ENCODE measurements at places on chromosomes 12 and 14.

GRCh38 chr12:31970199-31970598 lies 11.0 kb downstream of the RESF1 start:
- DNase-seq = no peak

- no peak for DNase-seq
These were observed 87.8 kb upstream of the NCOR2 start for GRCh38 chr12:124655048-124655697.

- DNase-seq = no peak
These were observed 235.2 kb downstream of the BCL11B start for GRCh38 chr14:99036611-99037293.

DNA sequence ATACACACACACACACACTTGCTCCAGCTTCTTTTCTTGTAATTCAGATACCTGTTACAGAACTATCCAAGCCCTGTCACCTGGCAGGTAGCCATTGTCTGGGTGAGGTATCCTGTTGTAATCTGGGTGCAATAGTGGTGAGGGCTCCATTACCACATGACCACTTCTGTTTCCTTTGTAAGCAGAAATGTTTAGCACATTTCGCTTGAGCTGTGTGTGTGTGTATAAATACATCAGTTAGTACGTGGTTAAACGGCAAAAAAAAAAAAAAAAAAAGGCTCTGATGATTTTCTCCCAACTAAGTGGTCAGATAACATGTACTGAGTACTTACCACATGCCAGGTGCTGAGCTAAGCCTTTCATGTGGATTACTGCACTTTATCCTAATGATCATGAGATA lies 129.3 kb upstream of the SSTR1 start:
- no peak for DNase-seq

GRCh38 chr12:91978143-91978542 lies 167.5 kb downstream of the BTG1 start:
- no peak for DNase-seq

- no peak for DNase-seq
These were observed 168.6 kb downstream of the KITLG start for GRCh38 chr12:88411689-88412088.

- DNase-seq = no peak
These were observed 371.2 kb downstream of the BTG1 start for GRCh38 chr12:91774434-91774921.

GRCh38 chr14:53285064-53285463 lies 131.9 kb upstream of the DDHD1 start:
- no peak for DNase-seq

DNA sequence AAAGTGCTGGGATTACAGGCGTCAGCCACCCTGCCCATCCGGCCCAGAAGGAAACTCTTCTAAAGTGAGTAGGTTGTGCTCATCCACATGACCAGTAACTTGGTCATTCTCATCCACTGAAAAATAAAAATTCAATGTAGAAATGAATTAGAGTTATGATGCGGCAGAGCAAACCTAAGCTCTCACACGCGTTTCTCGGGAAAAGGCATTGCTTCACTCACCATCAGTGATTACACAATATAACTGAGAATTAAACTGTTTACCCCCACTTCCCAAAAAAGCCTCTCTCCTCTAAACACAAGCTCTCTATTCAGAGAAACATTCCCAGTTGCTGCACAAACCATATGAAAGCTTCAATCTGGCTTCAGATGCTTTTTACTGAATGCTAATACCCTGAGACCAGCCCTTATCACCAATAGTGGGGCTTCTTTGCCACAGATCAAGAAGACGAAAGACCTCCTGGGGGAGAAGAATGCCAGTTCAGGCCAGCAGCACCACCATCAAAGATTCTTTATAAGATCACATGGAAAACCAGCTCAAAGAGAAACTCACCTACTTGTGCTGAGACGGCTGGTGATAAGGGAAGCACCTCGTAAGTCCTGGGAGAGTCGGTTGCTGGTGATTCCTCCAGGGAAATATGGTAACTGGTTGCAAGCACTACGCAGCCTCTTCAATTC lies 121.5 kb upstream of the SFSWAP start:
- DNase-seq = no peak

- peak; percentile 60 for DNase-seq
These were observed 88.8 kb downstream of the GALNT8 start for GRCh38 chr12:4809013-4809448.

DNA sequence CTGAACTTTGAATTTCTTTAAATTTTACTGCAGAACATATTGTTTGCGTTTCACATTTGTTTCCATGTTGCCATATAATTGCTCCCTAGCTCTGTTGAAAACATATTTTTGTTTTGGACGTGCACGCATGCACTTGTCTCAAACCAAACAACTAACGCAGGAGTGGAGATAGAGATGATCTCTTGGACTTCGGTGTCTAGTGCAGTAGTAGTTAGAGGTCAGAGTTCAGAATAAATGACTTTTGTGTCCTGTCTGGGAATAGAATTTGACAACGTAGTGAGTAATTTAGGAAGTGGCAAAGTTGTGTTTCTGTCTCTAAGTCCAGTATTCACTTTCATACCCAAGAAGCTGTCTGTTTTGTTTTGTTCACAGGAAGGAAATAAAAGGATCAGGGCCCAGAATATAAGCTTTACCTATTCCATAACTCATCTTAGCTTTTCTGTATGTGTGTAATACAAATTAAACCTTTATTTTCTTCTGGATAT lies 173.8 kb downstream of the AEBP2 start:
- no peak for DNase-seq

GRCh38 chr12:52083638-52083996 lies 4.1 kb downstream of the SMIM41 start:
- DNase-seq = no peak

- no peak for DNase-seq
These were observed 1166.3 kb downstream of the GALC start for GRCh38 chr14:86826661-86827060.
